Glomerular endothelial cell (primary cell): ENCODE measurements at places on chromosomes 5 and 9.

GRCh38 chr5:139915266-139915665 lies 119.7 kb downstream of the PSD2 start:
- no peak for DNase-seq

GRCh38 chr5:178237431-178238312 lies 5.1 kb upstream of the PHYKPL start:
- DNase-seq: no peak

- DNase-seq: peak; percentile 60
These were observed 23.5 kb upstream of the ALDOB start for GRCh38 chr9:101458963-101459631.

GRCh38 chr9:6590772-6591384 lies 54.7 kb downstream of the GLDC start:
- no peak for DNase-seq

DNA sequence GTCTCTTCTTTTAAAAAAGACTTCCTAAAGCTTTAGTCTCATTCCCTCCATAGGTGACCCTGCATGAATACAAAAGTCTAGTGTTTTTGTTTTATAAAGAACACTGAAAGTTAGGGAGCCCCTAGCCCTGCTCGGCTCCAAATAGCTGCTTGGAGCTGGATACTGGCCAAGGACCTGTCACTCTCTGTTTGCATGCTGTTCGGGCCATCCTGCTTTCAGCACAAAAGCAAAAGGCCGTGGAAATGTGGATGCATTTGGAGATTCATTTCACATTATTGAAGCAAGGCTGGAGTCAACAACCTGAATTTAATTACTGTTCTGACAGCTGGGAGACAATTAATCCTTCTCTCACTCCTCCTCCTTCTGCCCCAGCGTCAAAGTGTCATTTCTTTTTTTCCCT lies 151.7 kb upstream of the NMUR2 start:
- no peak for DNase-seq
